ENCODE measurements at places on chromosomes 3 and 15. TPM values are rescaled to one million over a fixed set of nuclear protein-coding genes. Genes with fewer than 3 reads are reported as not detected.
A peak's percentile ranks its signal among the peaks of the same experiment; 100 is the strongest.

- peak; percentile 69 for DNase-seq
These were observed 219.7 kb upstream of the SGO1 start for GRCh38 chr3:20405744-20406143.

DNA sequence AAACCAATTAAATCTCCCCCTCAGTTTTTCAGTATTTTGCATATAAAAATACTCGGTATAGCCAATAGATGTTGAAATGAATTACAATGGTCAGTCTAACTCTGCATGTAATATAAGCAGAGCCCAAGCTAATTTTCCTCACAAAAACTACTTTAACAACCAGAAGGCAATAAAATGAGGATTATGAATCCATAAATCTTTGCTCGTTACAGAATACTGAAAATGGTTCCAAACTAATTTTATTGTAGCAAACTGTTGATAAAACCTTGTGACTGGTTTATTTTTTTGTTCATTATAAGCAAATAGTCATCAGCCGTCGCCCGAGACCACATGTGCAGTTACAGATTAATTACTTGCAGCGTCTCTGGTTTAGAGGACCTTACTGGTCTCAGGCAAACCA, 183.2 kb downstream of the SSR3 start:
- no peak for DNase-seq

DNA sequence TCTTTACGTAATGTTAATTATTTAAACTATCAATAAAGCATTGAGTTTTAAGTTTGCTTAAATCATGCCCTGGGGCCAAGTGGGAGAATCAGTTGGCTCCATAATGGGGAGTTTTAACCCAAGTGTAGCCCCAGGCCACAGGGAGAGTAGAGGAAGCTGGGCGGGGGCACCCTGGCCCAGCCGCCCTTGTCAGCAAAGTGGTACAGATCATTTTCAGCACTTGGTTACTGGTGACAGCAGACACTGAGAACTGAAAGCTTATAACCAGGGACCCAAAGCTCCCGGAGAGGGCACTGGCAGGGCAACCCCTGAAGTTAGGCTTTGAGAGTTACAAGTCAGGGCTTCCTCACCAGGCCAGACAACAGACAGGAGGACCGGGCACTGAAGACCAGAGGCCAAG, 90.6 kb downstream of the SEMA5B start:
- no peak for DNase-seq

DNA sequence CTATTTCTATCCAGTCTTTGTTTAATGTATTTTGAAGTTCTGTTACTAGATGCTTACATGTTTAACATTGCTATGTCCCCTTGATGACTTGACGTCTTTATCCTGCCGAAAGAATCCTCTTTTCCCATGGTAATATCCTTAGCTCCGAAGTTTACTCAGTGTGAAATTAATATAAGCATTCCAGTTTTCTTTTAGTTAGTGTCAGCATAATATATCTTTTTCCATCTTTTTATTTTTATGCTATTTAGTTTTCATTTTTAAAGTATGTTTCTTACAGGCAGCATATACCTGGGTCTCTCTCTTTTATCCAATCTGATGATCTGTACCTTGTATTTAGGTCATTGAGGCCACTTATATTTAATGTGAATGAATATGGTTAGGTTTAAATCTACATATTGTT, 39.1 kb upstream of the MEF2A start:
- DNase-seq = no peak

The APEH gene
- 157 TPM for total RNA-seq

The TRPM7 gene
- 42.4 TPM for total RNA-seq

The ROBO2 gene
- total RNA-seq = not detected

The ACTC1 gene
- total RNA-seq = 759 TPM
